ENCODE measurements at places on chromosomes 1 and 21.

- no peak for DNase-seq
These were observed 84.3 kb downstream of the CAMTA1 start for GRCh38 chr1:6869545-6869944.

GRCh38 chr1:207279652-207280051, 41.8 kb upstream of the CD55 start:
- no peak for DNase-seq

GRCh38 chr1:205350124-205350523, 6.6 kb downstream of the KLHDC8A start:
- no peak for DNase-seq

GRCh38 chr1:90721210-90722194, 4.4 kb upstream of the BARHL2 start:
- DNase-seq = peak; percentile 52

- no peak for DNase-seq
These were observed 38.2 kb downstream of the ARHGEF16 start for GRCh38 chr1:3492545-3493246.

DNA sequence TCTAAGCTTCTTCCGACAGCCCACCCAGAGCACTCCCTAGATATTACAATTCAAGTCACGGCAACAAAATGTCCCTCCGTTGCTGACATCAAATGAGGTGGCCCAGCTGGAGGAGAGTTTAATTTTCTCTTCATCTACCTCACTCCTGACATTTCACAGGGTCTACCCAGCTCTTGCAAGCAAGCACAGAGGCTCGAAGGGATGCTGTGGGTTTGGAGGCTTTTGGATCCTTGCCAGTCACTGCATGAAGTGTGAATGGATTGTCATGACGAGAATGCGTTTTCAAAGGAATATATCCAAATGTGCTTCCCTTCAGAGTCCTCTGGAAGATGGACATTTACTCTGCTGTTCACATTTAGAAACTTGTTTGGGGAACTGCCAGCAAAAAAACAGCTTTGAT, 33.5 kb downstream of the CAPN8 start:
- no peak for DNase-seq

DNA sequence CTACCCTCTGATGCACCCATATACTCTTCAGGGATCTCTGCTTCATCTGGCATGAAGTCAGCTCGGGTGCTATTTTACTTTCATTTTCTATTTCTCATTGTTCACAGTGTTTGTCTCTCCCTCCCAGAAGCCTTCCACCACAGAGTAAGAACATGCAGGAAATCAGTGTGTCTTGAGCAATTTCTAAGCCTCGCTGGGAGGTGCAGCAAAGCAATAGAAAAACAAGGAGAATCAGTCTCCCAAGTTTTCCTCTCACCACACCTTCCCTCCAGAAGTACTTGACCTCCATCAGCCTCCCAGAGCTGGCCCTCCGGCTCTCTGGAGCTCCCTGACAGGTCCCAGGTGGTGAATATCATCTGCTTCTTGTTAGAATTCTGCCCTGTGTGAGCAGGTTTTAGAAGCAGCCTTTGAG, 594.7 kb upstream of the CAMK1G start:
- DNase-seq = no peak

DNA sequence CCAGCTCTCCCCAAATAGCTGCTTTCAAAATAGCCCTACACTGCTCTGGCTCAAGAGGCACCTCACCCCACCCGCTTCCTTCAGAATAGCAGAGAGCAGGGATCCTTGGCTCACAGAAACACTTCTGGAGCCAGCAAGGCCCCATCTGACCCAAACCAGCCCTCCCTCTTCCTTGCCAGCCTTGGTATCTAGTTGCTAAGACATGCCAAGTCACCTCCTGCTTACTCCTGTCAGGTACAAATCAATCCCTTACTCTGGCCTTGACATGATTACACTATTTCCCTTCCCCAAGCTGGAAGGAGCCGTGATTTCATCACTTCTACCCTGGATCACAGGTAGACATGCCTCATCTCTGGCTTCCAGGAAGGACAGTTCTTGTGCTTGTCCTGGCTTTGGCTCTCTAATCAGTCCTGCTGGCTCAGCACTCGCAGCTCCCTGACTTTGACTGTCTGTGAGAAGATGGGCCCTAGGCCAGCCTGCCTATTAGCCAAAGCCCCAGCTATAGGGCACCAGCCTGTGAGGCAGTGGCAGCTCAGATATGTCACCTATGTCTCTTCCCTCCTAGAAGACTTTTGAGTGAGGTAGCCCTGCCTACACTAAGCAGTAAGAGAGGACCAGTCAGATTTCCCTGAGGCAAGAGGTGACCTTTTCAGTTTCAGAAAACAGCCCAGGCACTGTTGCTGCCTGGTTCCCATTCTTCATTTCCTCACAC, 8.9 kb upstream of the MUTYH start:
- no peak for DNase-seq

GRCh38 chr1:38817267-38818174, 42.1 kb downstream of the RRAGC start:
- no peak for DNase-seq

DNA sequence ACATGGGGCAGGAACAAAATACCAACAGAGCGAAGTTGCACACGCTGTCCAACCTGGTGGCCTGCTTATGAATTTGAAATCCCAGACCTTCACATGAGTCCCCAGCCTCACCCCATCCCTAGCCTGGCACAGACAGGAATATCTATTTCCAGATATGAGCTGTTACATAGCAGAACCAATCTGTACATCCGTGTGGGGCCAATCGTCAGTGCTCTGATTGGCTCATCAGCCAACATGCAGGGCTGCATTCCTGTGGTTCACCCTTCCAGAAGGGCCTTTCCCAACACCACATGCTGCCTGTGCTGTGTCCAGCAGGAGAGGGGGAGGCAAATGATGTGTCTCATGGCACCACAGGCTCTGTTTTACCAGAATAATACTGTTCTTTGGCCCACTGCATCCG, 31.3 kb downstream of the CCN1 start:
- no peak for DNase-seq

- no peak for DNase-seq
These were observed 187.8 kb downstream of the ZSCAN20 start for GRCh38 chr1:33660244-33660643.

All from memory B cell (primary cell).